T follicular helper cell (primary cell): ENCODE measurements at places on chromosomes 2 and 18.

DNA sequence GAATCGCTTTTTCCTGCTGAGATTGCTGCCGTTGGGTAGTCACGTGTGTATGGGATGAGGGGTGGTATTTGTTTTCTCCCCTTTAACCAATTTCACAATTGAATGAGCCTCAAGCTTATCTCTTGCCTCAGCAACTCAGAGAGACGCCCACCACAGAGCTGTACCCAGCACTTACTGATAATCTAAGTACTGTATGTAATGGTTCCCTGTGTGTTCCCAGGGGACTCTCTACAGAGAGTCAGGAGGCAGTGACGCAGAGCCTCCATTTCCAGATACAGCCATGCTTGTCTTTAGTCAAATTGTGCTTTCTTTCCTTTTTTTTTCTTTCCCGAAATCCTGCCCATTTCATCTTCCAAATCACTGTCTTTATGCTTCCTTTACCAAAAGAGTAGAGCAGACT is 1102.1 kb upstream of the KLHL29 start:
- DNase-seq, result no peak

- DNase-seq, result no peak
Observed at GRCh38 chr2:234595829-234596228, 98.9 kb upstream of the ARL4C start.

DNA sequence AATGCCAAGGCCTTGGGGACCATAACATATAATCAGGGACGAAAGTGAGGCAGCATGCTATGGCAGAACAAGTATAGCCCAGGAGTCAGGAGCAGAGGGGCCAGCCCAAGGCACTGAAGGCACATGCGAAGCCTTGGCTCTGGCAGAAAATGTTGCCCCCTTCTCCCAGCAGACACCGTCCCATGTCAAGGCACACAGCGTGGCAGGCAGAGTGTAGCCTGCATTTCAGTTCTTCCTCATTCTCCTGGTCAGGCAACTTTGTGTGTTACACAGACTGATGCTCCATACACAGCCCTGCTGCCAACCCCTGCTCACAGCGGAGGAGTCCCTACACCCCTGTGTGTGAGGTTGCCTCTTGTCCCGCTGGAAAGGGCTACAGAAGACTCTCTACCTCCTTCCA is 480.8 kb downstream of the BCL11A start:
- DNase-seq, result no peak

GRCh38 chr2:47724221-47724981 is 58.5 kb upstream of the MSH6 start:
- DNase-seq, result no peak

DNA sequence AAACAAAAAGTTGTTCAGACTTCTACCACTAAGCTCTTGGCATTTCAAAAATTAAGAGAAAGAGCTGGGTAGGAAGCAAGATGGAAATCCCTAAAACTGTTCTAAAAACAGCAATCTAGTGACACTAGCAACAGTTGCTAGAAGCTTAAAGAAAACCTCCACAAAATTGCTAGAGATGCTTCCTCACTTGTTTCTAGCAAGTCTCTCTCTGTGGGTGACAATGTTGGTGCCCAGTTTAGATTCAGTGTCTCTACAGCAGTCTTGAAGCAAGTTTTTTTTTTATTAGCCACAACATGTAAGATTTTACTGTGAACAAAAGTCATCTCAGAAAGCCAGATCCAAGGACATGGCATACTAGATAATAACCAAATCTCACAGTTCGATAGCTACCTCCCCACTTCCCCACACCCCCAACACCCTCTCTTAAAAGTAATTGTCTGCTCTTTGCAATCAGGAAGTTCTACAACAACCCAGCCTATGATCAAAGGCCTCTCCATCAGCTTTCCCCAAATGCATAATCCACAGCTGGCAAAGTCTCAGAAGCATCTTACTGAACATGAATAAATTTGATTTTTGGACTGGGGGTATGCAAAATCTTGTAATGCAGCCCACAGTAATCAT is 70.0 kb downstream of the ANKRD44 start:
- DNase-seq, result no peak

DNA sequence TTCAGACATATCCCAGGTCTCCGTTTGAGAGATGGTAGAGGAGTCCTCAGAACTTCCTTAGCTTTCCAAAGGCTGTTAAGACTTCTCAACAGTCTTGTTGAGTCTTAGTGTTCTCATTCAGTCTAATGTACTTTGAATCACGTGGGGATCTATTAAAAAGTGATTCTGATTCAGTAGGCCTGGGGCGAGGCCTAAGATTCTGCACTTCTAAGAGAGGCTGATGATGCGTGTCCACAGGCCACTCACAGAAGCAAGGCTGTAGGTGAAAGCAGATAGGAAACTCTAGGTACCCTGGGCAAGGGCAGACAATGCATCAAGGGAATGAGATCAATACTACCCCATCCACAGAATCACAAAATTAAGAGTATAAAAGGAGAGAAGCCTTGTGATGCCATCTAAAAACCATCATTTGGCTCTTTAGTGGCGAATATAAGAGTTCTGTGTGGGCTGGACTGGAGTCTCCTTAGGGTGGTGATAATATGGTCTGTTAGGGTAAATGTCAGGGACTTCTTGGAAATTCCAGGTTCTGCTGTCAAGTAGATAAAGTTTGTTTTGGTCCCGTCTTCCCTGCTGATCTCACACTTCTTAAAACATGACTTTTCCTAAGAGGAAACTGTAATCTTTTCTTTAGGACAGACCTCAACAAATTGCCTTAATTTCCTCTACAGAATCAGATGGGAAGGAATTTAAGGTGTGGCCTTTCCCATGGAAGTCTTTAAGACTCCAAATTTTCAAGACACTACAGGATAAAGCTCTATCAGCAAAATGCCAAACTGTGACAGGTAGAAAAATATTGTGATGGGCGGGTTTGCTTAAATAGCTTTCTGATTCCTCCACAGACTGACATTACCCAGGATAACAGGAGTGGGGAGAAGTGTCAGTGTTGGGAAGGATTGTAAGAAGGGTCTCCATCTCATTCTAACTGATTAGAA is 45.7 kb upstream of the NEMP2 start:
- DNase-seq, result no peak

GRCh38 chr2:145464866-145465265 is 944.9 kb upstream of the ZEB2 start:
- DNase-seq, result no peak

GRCh38 chr18:10410472-10411308 is 43.7 kb upstream of the APCDD1 start:
- no peak for DNase-seq

GRCh38 chr2:97907369-97908100 is 88.2 kb downstream of the TMEM131 start:
- DNase-seq, result no peak

- no peak for DNase-seq
Observed at GRCh38 chr18:22465859-22466457, 48.2 kb upstream of the CTAGE1 start.

DNA sequence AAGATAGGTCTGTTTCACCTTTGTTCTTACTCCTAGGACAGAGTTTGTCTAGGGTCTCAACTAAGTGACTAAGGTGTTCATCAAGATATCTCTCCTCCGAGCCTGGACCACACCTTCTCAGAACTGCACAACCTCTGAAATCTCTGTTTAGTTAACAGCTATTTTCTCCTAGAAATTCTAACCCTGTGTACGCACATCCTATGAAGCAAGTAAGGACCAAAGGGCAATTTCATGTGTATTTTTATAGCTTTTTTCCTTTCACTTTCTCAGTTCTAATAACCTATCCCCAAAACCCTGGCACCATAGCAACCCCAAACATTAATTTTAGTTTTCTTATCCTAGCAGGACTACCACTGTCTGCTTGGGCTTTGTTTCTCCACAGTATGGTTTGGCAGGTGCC is 59.1 kb downstream of the PTPN4 start:
- DNase-seq, result no peak

DNA sequence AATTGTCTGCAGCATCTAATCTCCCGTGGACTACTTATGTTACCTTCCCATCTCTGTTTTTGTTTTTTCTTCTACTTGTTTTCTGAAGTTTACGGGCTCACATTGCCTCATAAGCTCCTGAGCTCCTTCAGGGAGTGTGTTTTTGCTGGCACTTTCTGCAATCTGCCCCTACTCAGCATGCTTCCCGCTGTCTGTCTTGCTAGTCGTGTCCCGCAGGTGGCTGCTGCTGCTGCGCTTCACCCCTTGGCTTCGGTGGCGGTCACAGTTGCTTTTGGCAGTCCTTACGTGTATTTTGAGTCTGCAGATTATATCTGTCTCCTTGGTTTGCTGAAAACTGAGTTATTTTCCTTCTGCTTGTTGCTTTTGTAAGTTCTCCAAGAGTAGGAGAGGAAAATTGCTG is 37.3 kb downstream of the FER1L5 start:
- no peak for DNase-seq

- peak; percentile 50 for DNase-seq
Observed at GRCh38 chr2:37635504-37636380, 35.7 kb downstream of the CDC42EP3 start.

- DNase-seq, result no peak
Observed at GRCh38 chr2:210557721-210558120, 1.3 kb downstream of the CPS1 start.

DNA sequence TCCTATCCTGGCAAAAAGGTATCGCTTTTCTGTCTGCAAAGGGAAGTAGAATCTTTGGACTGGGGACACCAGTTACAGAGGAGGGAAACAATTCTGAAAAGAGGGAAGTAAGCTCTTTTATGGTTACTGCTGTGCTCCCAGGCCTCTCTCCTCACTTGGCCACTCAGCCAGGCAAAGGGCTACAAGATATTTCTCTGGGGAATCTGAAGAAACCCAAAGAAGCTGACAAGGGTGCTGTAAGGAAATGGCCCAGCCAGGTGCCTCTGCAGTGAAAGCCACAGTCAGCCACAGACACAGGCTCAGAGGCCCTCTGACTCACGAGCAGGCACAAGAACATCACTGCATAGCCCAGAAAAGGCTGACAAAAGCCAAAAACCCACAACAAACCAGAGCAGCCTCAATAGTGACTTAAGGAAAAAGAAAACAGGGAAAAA is 5.8 kb downstream of the HDLBP start:
- DNase-seq, result peak; percentile 52

DNA sequence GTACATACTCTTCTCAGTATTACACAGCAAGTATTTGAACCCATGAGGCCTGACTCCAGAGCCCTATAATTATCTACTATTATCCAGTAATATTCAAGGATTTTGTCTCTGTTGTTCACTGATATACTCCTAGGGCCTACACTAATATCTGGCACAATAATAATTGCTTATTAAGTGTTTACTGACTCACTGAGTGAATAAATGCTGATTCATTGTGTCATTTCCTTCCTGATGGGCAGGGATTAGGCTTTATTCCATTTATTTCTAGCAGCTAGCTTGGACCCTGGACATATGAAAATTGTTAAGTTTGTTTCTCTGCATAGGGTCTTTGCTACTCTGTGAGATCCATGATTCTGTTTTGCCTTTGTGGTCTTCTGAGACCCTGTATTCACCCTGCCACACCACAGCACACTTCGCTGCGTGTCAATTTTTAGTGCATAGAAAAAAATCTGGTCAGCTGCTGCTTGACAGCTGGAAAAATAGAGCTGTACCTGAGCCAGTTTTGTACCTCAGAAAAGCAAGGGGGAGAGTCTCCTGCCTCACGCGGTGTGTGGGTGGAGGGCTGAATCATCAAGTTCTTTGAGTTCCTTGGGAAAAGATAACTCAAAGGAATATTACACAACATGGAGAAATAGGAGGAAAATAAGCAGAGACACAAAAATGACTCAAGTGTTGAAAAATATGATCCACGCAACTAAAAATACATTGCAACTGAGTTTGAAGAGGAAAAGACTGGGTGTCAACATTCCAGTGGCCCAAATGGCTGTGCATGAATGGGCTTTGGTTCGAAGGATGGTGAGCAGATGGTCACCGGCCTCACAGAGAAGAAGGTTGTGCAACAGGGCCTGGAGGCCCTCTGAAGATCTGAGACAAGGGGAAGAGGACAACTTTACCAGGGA is 18.9 kb upstream of the DPP4 start:
- DNase-seq, result no peak

- no peak for DNase-seq
Observed at GRCh38 chr2:15059870-15060512, 427.5 kb downstream of the LRATD1 start.

DNA sequence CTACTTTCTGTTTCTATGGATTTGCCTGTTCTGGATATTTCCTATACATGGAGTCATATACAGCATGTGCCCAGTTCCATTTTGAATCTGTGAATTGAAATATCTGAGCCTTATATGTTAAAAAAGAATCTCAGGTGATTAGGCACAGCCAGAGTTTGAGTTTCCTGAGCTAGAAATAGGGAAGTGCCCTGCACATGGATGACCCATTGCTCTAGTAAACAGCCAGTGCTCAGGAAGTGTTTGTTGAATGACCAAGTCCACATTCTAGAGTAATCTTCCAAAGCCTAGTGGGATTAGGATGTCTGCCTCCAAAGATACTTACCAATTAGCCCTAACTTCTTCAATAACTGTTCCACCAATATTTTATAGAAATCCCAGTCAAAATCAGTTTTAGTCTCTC is 165.8 kb downstream of the SETBP1 start:
- no peak for DNase-seq

DNA sequence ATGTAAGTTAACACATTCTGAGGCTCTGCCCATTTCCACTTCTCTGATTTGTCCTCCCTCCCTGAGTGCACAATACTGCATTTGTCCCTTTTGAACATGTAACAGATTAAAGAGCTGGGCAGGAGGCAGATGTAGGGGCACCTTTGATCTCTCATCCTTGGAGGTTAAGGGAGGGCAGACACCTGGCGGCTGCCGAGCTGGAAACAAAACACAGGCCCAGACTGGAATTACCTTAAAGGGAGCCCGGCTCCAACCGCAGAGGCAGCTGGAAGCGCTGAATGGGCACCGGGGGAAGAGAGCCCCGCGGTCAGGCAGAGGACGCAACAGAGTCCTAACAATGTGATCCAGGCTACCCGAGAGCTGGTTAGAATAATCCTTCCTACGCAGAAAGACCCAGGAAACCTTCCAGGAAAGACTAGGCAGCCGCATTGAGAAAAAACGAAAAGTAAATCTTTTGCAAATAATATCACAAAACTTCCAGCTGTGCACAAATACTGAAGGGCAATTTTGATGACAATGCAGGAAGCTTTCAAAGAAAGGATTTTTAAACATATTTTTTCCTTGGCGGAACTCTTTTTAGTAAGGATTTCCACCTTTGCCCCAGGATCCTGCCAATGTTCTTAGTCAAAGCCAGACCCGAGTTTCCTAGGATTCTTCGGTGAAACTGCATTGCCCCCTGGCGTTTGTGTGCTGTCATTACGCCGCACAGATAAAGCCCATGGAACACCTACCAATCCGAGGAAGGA is 216.0 kb downstream of the TGIF1 start:
- DNase-seq, result peak; percentile 56

DNA sequence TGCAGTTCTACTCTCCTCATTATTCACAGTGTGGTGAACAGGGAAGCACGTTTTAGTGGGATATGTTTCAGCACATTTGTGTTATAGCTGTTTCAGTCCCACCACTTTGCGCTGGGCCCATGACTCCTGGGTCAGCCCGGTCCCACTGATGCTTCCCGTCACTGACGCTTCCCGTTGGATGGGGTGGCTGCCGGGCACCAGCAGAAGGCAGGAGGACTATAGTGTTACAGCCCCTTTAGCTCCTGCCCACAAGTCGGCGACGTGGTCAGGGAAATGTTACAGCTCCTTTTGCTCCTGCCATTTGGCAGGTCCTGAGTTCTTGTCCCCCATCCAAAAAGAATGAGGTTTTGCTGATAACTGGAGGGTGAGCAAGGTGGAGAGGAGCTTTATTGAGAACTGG is 732.2 kb downstream of the NR4A2 start:
- no peak for DNase-seq
